ENCODE measurements at places on chromosomes 6 and 20.
A peak's percentile ranks its signal among the peaks of the same experiment; 100 is the strongest.

DNA sequence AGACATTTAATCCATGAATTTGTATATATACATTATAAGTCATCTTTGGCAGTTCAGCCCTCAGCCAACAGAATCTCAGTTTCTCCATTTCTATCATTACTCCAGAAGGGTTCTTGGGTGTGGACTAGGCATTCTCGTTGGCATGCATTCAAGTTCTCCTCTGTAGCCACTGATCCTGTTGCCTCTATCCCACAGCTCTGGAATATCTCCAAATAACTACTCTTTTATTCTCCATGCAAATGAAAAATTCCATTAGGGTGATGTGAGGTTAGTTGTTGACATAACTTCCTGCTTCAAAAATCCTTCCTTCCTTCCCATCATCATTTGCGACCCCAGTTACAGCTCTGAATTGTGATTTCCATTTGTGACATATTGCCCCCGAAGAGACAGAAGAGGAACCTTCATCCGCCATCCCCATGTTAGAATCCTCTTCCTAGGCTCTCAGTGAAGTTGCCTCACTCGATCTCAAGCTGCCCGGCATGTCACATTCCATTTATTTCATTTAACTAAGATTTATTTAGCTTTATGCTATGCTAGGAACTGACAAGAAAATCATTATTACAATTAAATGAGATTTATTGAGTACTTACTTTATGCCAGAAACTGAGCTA, 93.7 kb upstream of the EDN1 start:
- no peak for DNase-seq

- no peak for DNase-seq
These were observed 80.0 kb downstream of the SLC2A10 start for GRCh38 chr20:46789339-46790028.

DNA sequence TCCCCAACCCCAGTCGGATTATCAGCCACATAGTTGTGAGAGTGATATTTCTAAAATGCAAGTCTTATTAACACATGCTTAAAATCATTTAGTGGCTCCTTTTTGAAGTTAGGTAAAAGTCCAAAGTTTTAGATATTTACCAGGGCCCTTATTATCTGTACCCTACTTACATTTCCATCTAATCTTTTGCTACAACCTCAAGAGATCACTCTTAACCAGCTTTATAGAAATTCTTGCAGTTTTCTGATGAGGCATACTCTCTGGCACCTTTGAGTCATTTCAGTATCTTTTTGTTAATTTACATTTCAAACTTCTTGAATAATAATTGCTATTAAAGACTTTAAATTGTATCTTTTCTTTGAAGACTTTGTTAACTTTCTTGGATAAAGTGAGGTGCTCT, 453.3 kb downstream of the RFPL4B start:
- DNase-seq = no peak

GRCh38 chr6:12327988-12328387, 37.8 kb downstream of the EDN1 start:
- no peak for DNase-seq

DNA sequence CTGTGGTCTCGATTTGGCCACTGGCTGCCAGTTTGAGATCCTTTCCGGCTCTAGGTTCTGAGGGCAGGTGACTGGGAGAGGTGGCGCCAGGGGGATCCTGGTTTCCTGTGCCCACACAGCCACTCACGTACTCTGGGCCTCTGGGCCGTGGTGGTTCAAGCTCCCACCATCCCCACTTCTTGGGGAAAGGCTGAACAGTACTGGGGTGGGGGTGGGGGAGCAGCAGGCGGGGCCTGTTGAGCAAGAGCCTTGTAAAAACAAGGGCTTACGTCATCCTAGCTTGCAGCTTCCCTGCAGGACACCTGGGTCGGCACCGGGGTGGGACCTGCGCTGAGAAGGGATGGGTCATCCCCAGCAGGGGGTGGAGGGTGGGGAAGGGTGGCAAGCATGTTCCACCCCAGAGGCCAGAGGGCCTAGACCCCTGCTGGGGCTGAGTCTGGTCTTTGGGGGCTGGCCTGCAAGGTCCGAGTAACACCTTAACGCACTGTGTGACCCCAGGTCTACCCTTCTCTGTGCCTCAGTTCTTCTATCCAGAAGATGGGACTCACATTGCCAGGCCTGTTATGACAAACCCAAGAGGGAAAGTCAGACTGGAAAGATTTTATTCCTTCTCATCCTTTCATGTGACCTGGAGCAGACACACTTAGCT, 3.1 kb upstream of the CEBPB start:
- DNase-seq = no peak

DNA sequence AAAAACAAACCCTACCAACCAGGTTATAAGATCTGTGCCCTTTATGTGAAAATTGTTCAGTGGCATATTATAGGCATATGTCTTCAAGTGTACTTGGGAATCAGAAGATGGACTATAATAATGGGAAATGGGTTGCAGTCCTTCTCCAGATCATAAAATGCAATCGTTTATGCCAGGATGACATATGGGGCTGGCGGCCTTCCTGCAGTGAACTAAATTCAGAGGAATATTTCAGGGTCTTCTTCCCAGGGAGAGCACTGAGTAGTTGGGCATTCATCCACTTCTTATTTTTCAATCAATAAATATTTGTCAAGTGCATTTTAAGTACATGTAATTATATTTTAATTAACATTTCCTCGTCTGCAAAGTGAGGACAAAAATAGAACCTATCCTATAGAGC, 176.2 kb upstream of the CNR1 start:
- DNase-seq = no peak

GRCh38 chr6:38161754-38162492, 342.4 kb downstream of the ZFAND3 start:
- DNase-seq = no peak

GRCh38 chr6:48998574-48998973, 464.5 kb downstream of the MMUT start:
- DNase-seq = no peak

DNA sequence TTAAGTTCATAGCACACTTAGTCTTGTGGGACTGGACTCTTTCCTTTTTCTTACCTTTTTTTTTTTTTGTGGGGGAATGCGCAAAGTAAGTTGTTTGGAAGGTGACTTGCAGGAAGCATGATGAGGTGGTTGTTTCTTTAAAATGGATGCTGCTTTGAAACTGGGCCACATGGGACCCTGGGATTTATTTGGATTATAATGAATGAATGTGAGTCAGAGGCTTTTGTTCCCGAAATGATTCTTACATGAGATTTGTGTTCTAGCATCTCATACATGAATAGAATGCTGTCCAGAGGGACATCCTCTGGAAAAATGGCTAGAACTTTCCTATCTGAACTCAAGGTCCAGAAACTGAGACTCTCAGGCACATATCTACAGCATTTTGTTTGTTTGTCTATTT, 236.6 kb upstream of the RNF24 start:
- no peak for DNase-seq

DNA sequence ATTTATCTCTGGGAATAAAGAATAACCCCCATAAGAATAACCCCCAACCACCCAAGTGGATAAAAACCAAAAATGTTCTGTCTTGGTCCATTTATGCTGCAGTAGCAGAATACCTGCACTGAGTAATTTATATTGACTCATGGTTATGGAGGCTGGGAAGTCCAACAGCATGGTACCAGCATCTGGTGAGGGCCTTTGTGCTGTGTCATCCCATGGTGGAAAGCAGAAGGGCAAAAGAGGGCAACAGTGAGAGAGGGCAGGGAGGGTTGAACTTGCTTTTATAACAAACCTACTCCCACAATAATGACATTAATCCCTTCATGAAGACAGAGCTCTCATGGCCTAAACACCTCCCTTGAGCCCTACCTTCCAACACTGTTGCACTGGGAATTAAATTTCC, 133.7 kb downstream of the ERMARD start:
- no peak for DNase-seq

GRCh38 chr6:95841560-95841959, 174.2 kb upstream of the FUT9 start:
- no peak for DNase-seq

GRCh38 chr6:71395731-71396409, 107.3 kb downstream of the OGFRL1 start:
- DNase-seq = no peak

GRCh38 chr20:41510224-41510623, 108.0 kb downstream of the CHD6 start:
- no peak for DNase-seq

DNA sequence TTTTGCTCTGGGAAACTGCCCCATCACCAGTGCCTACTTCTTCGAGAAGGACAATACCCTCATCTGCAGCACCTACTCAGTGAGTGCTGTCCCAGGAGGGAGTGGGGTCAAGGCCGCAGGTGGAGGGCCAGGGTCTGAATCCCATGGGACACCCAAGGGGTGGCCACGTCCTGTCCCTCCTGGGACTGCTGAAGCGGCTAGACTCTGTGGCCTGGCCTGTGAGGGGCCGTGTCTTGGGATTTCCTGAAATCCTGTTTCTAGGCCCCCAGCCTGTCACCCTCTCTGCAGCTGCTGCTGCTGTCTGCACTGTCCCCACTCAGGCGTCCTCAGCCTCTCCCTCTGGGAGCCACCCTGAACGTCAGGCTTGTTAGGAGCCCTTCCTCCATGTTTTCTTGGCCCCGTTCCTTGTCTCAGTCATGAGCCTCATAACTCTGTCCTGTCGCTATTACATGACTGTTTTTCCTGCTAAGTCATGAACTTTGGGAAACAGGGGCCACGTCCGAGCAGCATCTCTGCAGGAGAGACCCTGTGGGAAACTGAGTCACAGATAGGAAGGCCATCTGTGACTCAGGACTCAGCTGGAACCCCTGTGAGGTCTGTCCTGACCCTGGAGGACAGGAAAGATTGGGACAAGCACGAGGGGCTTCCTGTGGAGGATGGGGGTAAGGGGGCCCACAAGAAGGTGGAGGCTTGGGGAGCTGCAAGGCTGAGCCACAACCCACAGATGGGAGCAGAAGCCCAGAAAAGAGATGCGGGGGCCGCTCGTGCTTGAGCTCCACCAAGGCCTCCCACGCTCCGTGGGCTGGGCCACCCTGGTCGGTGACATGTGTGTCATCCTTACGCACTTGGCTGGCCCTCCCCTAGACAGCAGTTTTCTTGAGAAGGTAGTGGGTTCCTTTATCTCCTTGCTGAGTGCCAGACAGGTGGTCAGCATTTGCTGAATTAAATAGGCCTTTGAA, 49.9 kb downstream of the EFCAB8 start:
- DNase-seq = no peak

GRCh38 chr6:161694995-161695394, 421.1 kb upstream of the AGPAT4 start:
- DNase-seq = peak; percentile 2

- no peak for DNase-seq
These were observed 4.9 kb downstream of the TBXT start for GRCh38 chr6:166162599-166163342.

DNA sequence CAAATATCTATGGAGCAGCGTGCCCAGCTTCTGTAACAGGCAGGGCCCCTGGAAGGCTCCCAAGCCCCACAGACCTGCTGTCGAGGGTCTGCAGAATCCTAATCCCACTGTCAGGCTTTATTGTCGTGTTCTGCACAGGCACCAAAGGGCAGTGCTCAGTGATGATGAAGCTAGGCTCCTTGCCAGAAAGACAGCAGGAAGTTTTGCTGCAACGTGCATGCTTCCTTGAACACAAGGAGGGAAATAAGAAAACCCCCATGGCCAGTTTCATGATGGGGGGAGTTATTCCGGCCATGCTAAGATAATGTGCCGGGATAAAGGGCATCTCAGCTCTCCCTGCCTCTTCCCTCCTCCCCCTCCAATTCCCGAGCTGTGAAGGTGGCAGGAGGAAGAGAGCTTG, 109.4 kb upstream of the KCNG1 start:
- no peak for DNase-seq

- DNase-seq = no peak
These were observed 46.3 kb downstream of the HBS1L start for GRCh38 chr6:135008072-135008940.

DNA sequence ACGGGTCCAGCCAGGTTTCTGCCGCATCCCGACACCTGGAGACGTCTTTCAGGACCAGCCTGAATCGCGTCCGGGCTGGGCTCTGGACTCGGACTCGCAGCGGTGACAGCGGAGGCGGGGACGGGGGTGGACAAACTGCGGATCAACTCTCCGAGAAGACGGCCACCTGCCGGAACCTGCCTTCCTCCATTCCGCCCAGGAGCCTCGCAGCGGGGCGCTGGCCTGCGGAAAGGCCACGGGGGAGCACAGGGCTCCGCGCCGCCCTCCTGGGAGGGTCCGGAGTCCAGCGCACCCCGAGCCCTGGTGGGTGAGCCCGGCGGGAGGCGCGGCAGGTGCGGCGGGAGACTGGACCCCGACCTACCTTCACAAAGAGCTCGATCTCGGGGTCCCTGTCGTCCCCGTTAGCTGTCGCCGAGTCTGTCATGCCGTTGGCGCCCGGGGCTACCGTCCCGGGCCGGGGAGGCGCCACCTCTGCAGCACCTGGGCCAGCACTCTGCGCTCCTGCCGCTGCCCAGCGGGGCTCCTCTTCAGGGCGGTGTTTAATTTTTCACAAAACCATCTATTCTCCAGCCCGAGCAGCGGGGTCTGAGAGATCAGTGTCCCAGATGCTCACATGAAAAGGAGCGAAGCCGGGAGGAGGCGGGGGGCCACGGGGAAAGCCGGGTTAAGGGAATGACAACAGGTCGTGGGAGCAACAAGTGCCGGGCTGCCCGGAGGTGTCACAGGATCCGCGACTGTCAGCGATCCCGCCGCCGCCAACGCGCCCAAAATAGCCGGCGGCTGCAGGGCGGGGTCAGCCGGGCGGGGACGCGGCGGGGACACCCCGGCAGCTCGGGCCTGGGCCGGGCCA, at the start of gene CLIC5:
Gene CLIC5 (minus strand): TSS at position 742 of the 850 bp plus-strand sequence. CDS start 318 bp downstream, at position 424.
- no peak for DNase-seq

GRCh38 chr20:12217382-12217781, 299.7 kb downstream of the BTBD3 start:
- DNase-seq = no peak

- no peak for DNase-seq
These were observed 6.4 kb downstream of the CD109 start for GRCh38 chr6:73702444-73702843.

GRCh38 chr20:38231531-38232121, 28.9 kb downstream of the KIAA1755 start:
- DNase-seq = no peak

GRCh38 chr6:95387845-95388244, 189.5 kb upstream of the MANEA start:
- no peak for DNase-seq

DNA sequence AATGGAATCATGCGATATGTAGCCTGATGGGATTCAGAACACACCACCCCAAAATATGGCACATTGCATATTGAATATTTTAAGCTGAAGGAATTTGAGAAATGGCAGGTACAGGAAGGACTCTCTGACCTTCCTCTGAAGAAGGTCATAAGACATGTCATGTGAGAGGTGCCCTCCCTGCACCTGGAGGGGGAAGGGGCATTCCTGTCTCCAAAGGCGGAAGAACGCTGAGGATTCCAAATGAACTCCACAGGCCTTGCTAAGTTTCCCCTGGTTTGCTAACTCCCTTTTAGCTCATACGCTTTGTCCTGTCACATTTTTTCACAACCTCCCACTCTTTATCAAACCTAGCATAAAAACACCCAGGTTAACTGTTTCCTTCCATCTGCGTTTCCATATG, 347.8 kb downstream of the CDKAL1 start:
- DNase-seq = no peak

DNA sequence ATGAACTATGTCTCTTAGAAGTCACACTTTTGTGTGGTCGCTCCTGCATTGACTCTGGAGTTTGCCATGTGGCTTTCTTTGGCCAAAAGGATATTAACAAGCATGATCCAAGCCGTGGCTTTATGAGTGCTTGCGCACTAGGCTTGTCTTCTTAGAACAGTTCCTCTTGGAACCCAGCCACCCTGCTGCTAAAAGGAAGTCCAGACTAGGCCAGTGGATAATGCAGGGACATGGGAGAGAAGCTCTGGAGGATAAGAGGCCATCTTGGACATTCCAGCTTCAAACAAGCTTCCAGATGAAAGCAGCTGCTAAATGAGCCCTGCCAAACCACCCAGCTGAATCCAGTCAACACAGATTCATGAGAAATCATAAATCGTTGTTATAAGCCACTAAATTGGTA, 346.4 kb downstream of the CDC5L start:
- no peak for DNase-seq

All from common myeloid progenitor, CD34-positive (primary cell).